ENCODE measurements at places on chromosomes 3 and 15.

DNA sequence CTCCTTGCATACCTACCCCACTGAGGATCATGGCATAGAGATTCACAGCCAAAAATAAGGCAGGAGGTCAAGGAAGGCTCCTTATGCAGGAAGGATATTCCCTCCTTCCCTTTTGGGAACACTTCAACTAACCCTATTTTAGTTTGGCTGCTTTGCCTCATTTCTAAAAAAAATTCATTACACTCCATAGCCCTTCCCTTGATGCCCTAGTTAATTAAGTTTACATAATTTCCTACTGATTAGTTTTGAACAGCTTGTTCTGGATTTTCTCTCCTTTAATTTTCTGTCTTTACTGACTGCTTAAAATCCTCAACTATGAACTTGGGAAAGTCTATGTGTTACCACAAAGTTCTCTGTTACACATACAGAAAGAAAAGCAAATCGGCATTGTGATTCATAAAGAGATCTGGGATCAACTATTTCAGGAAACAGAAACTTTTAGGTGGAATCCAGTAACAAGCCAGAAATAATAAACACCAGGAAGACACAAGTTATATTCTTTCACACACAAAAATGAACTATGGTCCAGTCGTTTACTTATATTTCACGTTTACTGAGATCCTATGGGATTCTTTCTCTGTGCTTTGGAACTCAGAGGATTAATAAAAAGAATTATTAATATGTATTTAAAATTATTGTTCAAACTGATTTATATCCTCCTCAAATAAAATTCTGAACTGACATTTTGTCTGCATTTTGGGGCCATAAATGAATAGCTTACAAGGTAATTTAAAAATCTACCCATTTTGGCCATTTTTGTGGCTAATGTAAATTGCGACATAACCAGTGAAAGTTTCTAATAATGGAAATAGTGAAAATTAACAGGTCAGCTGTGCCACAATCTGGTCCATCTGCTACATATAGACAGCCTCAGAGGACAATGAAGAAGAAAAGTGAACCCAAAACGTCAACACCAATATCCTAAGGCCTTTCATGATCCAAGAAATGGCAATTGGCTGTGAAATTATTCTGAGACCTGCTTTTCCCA lies 113.8 kb downstream of the FRMD5 start:
- DNase-seq, result no peak

DNA sequence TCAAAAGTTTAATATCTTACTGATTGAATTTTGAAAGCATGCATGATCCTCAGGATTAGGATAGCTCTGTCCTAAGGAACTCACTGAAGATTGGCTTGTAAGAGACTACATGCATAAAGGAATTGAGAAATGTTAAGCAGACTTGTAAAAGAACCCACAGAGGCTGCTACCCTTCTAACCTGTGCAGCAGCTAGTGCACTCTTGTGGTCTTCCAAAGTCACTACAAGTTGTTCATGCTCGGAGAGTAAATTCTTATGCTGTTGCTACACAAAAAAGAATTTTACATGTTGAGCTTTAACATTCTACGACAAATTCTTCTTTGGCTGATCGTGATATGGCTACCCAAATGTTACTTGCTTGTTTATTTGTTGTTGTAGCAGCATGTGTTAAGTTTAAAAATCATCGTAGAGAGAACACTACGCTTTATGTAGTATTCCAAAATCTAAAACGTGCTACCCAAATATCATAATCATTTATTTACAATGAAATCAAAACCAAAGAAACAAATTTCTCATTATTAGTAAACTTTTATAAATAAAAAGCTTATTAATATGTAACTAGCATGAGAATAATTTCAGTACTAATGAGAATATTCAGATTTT lies 55.0 kb downstream of the GOLIM4 start:
- DNase-seq, result no peak

GRCh38 chr3:119184796-119185570 lies 11.6 kb downstream of the UPK1B start:
- DNase-seq, result no peak

GRCh38 chr3:1734494-1735122 lies 364.1 kb upstream of the CNTN4 start:
- no peak for DNase-seq

GRCh38 chr3:161800985-161801559 lies 304.5 kb downstream of the OTOL1 start:
- DNase-seq, result no peak

DNA sequence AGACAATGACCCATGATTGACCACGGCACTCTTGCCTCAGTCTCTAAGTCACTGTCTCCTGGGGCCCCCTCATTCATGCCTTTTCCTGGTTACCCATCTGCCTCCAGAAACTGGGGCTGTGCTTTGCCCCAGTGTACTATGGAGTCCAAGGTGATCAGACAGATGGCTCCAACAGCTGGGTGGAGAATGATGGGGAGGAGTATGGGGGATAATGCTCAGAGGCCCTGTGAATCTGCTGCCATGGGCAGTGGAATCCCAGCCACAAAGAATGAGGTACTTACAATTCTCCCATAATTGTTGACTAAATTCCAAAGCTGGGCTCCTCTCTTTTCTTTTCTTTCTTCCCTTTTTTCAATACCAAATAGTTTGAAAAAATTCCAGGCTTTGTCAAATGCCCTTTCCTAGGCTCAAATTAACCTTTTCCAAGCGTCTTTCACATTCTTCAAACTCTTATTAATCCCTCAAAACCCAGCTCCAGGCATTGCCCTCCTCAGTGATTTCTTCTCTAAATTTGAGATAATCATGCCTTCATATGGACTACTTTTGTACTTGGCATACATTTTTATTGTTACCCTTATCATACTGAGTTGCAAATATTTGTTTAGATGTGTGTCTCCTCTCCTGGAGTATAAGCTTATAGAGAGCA lies 148.5 kb upstream of the ICE2 start:
- DNase-seq, result no peak

- DNase-seq, result no peak
Measured at GRCh38 chr3:194384156-194384555, 14.6 kb upstream of the LRRC15 start.

- DNase-seq, result no peak
Measured at GRCh38 chr3:16079519-16079918, 95.0 kb upstream of the GALNT15 start.

DNA sequence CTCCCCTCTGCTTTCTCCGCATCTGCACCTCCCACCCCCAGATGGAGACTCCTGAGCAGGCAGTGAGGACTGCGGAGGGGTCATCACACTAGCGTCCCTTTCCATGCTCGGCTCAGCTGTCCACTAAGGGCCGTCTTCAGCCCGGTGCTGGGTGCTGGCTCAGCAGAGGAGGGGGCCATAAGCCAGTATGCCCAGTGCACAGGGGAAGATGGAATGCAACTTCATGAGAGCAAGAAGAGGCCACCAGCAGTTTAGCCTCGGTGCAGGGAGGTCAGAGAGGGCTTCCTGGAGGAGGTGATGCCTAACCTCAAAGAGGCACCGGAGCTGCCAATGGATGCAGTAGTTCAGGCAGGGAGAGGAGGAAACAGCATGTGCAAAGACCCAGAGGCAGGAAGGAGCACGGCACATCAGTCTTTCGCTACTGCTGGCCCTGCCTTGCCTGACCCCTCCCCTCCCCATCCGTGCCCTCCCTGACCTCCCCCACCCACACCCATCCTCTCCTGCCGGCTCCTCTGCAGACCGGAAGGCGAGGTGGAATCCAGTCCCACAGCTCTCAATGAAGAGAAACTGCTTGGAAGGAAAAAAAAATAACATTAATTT lies 15.2 kb upstream of the PLXND1 start:
- DNase-seq, result no peak

DNA sequence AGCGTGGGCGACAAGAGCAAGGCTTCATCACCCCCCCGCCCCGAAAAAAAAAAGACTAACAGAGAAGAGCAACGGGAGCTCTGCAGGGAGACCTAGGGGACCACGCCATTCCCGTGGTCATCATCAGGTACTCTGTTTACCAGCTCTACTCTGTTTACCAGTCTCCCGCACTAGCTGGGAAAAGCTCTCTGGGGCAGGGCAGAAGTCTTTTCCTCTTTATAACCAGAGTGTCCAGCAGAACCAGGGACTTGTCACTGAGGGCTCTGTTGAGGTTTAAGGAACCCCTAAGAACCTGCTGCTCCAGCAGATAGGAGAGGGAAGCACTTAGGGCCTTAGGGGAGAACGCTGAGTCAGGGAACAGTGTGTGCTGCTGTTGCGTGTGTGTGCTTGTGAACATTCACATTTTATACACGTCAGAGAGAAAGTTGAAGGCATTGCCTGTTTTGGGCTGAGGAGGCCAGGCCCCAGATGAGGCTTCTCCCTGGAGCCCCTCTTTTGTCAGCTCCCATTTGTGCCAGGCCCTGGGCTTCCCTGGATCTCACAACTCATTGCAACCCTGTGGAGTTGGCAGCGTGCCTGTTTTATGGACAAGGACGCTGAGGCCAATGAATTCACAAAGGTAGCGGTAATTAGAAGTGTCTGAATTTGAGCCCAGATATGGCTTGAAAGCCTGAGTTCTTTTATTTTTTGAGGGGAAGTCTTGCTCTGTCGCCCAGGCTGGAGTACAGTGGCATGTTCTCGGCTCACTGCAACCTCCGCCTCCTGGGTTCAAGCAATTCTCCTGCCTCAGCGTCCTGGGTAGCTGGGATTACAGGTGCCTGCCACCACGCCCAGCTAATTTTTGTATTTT lies 24.2 kb upstream of the ERICH6 start:
- DNase-seq, result no peak

DNA sequence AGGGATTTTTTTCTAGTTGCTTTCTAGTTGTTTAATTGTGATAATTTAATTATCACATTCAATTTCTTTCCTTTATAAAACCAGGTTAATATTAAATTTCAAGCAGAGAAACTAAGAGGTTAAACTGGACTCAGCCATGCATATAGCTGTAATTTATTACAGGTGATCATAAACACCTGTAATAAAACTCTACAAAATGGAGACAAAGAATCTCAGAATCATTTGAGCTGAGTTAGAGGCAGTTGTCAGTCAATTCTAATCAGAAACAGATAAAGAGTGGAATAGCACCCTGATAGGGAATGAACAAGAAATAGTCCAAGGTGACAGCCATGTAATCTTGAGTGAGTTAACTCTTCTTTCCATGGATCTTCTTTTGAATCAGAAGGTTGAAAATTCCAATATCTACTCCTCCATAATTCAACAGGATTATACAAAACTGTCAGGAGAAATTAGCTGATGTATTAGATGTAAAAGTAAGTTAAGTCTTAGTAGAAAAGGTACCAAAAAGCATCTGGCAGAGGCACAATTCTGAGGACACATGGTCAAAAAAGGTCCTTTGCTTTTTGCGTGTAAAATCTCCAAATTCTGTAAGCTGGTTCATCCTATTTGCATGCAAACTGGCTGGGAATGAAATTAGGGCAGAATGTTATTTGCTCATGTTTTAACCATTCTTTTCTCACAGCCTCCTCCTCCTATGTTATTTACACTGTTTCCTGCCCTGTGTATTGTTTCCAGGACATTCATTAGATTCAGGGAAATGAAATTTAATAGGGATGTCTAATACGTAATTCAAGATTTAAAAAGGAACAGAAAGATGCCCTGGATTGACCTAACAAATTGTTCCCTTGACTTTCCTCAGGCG lies 39.4 kb upstream of the B3GNT5 start:
- no peak for DNase-seq

DNA sequence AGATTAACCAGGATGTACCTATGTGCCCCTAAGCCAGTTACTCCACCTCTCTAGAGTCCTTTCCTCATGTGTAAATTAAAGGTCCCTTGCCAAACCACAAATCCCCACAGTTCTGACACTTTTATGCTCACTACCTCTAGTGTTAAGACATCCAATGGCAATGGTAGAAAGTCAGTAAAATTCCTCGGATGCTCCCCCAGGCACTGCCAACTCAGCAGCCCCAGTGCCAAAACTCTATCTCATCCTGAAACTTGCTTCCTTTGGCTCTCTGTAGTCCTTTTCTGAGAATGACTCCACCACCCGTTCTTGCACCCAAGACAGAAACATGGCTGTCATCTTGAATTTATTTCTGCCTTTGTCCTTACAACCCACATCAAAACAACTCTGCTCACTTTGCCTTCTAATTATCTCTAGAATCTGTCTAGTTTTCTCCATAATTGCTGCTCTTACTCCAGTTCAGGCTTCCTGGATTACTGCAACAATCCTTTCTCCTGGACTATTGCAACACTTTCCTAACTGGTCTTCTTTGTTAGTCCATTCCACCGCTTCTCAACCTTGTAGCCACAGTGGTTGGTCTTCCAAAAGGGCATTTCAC lies 41.6 kb downstream of the MB21D2 start:
- no peak for DNase-seq

DNA sequence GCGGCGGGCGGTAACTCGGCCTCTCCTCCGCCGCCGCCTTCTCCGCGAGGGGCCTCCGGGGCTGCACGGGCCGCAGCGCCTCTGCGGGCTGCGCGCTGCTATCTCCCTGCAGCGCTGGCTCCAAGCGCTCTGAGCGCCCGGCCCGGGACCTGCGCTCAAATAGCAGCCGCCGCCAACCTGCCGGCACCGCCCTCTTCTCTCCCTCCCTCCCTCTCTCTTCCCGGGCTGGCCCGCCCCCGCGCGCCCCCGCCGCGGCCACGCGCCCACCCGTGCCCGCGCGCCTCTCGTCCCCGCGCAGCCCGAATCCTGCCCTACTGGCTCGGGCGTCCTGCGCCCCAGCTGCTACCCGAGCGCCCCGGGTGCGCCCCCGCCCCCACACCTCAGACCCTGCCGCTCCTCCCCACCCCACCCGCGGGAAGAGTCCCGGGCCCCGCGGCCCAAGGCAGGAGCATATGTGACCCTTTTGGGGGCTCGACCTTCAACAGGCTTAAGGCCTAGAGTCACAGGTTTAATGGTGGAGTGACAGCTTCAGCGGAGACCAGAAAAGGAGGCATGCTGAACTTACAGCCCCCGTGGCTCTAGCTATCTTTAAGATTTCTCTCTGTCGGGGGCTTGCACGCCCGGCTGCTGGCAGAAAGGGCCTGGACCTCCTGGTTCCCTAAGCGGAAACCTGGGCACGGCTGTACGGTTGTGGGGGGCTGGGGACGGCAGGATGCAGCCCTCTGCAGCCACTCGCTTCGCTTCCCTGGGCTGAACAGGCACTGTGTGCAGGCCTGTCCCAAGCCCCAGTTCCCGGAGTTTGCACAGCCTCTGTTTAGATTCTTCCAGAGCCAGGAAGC lies at the start of gene CACNA2D2:
Gene CACNA2D2, minus strand, starts transcription at position 131 of the 839 bp plus-strand sequence. CDS start 211 bp downstream, outside the sequence.
- peak; percentile 51 for DNase-seq

- no peak for DNase-seq
Measured at GRCh38 chr3:175295248-175296130, 436.4 kb downstream of the NAALADL2 start.

DNA sequence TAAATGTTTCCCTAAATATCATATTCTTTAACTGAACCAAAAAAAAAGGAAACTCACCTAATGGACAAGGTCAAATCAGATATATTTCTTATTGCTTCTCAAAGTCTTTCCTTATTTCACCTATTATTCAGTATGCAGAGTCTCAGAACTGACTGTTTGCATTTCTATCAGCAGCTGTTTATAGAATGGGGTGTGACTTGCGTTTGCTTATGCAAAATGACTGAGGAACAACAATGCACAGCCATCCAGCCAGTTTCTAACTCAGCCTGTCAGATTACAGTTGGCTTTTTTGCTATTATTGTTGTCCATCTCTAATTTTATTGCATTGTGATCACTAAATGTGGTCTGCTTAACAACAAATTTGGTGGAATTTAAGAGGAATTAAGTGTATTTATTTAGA lies 40.7 kb downstream of the RAB27A start:
- DNase-seq, result no peak

Measured in stimulated activated CD8-positive, alpha-beta memory T cell treated with anti-CD3 and anti-CD28 coated beads, Interleukin-4, amount 100 ng/mL, for 1 hour (primary cell).